AML-193 (cell line): ENCODE measurements at places on chromosomes 7 and 10.

GRCh38 chr10:121709675-121710073 lies 111.4 kb upstream of the FGFR2 start:
- no peak for DNase-seq

- DNase-seq = no peak
These were observed 374.5 kb downstream of the PHTF2 start for GRCh38 chr7:78172933-78173591.

DNA sequence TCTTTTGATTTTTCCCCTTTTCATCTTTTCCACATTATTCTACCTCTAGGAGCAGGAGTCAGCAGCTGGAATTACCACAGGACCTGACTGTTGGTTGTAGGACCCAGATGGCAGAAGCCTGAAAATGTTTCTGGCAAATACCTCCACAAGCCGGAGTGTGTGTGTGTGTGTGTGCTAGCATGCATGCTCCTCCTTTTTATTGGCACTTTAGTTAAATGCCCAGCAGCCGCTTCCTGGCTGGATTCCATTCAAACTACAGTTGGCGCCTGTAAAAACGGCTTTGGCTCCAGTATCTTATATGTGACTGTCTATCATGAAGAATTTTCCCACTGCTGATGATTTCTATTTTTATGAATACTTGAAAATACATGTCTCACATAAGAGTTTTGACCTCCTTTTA lies 319.7 kb upstream of the SP4 start:
- DNase-seq = no peak

DNA sequence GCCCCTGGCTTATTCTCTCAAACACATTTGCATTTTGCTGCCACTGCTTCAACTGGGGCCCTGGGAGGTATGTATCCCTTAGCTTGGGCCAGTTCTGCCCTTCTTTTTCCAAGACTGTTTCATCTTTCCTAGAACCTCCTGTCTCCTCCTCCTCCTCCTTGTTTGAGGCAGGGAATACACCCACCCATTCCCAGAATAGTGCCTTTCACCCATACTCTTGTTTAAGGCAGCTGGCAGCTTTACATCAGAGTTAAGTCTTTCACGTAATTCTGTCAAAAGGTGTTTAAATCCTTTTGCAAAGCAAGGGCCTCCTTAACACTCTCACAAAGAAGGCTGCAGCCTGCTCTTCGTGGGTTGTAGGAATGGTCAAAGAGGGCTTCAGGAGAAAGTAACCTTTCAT lies 150.9 kb upstream of the AGK start:
- DNase-seq = no peak

GRCh38 chr10:94316560-94316959 lies 46.2 kb downstream of the NOC3L start:
- DNase-seq = no peak

- no peak for DNase-seq
These were observed 14.2 kb downstream of the PDLIM1 start for GRCh38 chr10:95276367-95277200.

DNA sequence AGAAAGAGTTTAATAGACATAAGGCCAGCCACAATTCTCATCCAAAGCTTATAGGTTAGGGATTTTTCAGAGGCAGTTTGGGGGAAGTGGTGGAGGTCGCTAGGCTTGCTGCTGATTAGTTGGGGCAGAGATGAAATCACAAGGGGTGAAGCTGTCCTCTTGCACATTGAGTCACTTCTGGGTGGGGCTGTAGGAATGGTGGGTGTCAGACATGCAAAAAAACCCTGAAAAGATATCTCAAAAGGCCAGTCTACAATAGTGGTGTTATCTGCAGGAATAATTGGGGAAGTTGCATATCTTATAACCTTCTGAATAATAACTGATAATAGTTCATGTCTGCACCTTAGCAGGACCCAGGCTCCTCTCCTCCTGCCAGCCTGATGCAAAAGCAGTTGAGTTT lies 2.1 kb downstream of the FAM24B start:
- no peak for DNase-seq

DNA sequence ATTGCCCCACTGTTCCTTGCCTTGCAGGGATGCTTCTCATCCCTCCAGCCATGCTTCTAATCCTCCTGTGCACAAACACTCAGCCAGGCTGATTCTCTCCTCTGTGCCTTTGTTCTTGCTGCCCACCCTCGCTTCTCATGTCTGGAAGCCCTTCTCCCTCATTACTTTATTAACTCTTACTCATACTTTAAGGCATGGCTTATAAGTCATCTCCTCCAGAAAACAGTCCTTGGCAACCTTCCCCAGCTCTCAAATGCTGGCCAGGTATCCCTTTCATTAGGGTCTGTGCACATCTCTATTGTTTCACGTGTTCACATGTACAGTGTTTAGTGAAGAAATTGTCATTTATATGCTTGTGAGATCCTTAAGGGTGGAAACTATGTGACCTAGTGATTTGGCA lies 62.9 kb downstream of the ITGB8 start:
- no peak for DNase-seq

DNA sequence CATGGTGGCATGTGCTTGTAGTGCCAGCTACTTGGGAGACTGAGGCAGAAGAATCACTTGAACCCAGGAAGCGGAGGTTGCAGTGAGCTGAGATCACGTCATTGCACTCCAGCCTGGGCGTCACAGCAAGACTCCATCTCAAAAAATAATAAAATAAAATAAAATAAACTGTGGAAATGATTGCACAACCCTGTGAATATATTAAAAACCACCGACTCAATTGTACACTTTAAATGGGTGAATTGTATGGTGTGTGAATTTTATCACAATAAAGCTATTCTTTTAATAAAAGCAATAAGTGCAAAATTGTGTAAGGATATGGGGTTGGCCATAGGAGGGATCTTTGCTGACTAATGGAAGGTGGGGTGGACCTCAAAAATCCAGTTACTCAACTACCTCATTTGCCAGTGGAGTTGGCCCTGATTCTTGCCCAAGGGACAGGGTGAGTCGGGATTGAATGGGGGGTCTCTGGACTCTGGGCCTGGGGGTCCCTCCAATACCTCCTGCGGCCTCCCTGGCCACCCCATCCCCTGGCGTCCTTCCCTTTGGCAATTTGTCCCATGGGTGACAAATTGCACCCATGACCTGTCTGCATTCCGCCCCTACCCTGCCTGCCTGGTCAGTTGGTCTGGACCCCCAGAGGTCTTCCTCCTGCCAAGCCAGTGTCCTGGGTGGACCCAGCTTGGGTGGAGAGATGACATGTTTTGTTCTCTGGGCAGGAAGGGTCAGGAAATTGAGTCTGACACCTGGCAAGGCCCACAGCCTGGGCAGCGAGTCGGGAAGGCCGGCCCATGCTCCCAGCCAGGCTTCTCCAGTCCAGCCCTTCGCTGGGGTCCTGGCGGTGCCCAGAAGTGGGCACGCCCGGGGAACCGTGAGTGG lies 61.7 kb upstream of the ELN start:
- DNase-seq = no peak

- no peak for DNase-seq
These were observed 18.7 kb downstream of the IL15RA start for GRCh38 chr10:5958675-5959074.

DNA sequence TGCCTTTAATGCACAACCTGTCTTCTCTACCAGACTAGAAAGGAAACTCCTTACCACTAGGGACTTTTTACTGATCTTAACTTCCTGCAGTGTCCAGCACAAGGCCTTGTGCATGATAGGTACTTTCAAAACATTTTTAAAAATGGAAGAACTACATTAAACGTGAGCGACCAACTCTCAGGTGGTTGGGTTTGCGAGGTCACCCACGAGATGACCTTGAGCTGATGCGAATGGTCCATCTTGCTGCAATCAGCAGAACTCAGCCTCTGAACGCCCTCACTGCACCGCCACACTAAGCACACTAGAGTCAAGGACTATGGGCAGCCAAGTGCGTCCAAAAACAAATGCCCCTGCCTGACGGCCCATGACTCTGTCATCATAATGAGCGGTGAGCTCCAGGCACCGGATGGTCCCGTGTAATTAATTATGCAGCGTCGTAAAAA lies 34.9 kb upstream of the PTF1A start:
- no peak for DNase-seq

GRCh38 chr7:56291-56913 lies 136.0 kb upstream of the FAM20C start:
- DNase-seq = no peak

- no peak for DNase-seq
These were observed 7.8 kb downstream of the GARIN1A start for GRCh38 chr7:128679920-128680319.

- no peak for DNase-seq
These were observed 33.5 kb downstream of the SLC37A3 start for GRCh38 chr7:140364819-140365218.

GRCh38 chr10:62036186-62037081 lies 134.9 kb downstream of the ARID5B start:
- no peak for DNase-seq
